GM04503 (cell line): ENCODE measurements at places on chromosomes 13 and 19.

- DNase-seq, result no peak
Measured at GRCh38 chr13:47932950-47933923, 67.8 kb downstream of the SUCLA2 start.

- no peak for DNase-seq
Measured at GRCh38 chr13:20144141-20144850, 16.6 kb downstream of the GJA3 start.

GRCh38 chr13:41709511-41709910, 251.4 kb downstream of the VWA8 start:
- DNase-seq, result no peak

- no peak for DNase-seq
Measured at GRCh38 chr19:18558604-18559003, 934 bp downstream of the KXD1 start.

DNA sequence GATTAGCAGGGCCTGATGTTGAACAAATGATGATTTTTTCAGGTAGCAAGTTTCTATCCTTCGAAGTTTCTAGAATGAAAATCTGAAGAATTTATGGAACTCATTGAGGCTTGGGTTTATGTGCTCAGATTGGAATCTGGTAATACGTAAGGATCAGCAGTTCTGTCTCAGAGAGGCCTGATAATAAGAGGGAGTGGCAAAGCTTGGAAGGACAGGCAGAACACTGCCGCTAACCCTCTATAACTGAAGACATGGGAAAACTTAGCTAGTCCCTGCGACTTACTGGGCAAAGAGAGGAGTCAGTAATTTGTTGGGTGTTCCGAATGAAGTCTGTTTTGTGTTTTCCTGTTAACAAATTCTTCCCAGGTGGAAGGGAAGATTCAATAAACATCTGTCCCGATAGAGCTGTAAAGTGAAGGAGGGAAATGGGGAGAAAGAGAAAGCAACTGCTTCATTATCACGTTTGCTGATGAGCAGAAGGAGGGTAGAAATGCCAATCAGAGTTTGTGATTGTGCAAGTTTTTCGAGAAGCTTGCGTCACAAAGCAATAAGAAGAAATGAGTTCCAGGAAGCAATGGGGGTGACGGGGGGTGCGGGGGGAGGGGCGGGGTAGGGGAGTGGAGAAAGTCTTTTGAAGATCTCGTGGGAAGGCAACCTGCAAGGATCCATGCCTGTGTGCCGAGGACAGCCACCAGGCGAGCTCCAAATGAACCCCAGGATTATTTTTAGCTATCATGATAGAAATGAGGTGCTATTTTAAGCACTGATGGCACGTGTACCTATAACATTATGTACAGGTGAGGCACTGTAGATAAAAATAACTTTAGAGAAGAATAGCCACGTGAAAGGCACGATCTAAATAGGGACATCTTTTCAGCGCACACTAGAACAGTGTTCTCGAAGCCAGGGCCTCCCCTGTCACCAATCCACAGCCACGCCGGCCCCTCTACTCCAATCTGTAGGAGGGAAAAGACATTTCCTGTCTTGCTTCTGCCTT, 224.1 kb downstream of the FGF9 start:
- DNase-seq, result no peak

GRCh38 chr13:59780058-59780457, 383.7 kb downstream of the DIAPH3 start:
- DNase-seq, result no peak

GRCh38 chr19:34793565-34793964, 20.6 kb upstream of the ZNF599 start:
- DNase-seq, result no peak

- no peak for DNase-seq
Measured at GRCh38 chr13:106918557-106918860, 350.6 kb upstream of the ARGLU1 start.

DNA sequence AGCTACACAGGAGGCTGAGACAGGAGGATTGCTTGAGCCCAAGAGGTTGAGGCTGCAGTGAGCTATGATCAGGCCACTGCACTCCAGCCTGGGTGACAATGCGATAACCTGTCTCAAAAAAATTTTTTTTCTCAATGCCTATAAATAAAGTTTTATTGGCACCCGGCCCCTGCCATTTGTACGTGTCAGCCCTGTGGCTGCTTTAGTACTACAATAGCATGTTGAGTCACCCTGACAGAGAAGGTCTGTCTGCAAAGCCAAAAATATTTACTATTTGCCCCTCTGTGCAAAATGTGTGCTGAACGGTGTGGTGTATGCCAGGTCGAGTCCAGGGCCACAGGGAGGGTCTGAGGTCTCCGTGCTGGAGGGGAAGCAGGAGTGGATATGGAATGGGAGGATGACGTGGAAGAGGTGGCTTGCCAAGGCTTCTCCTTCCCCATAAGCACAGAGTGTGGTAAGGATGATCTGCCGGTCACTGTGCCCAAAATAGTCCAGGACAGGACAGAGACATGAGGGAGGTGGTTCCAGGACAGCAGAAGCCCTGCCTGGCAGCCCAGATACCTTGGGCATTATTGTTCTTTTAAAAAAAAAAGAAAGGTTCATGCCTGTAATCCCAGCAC, 10.0 kb downstream of the NMRK2 start:
- no peak for DNase-seq

GRCh38 chr19:1624458-1624857, 19.2 kb upstream of the UQCR11 start:
- DNase-seq, result no peak

- DNase-seq, result no peak
Measured at GRCh38 chr13:105336706-105337576, 1198.5 kb downstream of the EFNB2 start.

- DNase-seq, result no peak
Measured at GRCh38 chr13:110470272-110471009, 91.1 kb downstream of the RAB20 start.

GRCh38 chr13:113941571-113942191, 32.2 kb downstream of the C13orf46 start:
- no peak for DNase-seq

- no peak for DNase-seq
Measured at GRCh38 chr13:76792731-76793347, 93.4 kb downstream of the KCTD12 start.

DNA sequence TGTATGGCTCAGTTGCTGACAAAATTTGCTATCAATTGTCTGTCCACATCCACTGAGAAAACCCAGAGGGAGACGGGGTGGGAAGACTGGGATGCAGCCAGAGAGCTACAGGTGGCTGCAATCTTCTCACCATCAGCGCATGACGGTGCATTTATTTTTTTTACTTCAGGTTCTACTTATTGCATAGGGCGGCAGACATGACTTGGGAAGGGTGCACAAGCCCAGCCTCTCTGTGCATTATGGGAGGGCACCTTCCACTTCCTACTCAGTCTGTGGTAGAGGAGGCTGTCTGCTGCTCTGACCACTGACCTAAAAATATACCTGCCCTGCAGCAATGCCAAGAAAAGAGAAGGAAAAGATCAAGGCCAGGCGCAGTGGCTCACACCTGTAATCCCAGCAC, 73.1 kb downstream of the ABCC4 start:
- DNase-seq, result no peak

- DNase-seq, result no peak
Measured at GRCh38 chr19:29002336-29002735, 210.6 kb downstream of the UQCRFS1 start.

DNA sequence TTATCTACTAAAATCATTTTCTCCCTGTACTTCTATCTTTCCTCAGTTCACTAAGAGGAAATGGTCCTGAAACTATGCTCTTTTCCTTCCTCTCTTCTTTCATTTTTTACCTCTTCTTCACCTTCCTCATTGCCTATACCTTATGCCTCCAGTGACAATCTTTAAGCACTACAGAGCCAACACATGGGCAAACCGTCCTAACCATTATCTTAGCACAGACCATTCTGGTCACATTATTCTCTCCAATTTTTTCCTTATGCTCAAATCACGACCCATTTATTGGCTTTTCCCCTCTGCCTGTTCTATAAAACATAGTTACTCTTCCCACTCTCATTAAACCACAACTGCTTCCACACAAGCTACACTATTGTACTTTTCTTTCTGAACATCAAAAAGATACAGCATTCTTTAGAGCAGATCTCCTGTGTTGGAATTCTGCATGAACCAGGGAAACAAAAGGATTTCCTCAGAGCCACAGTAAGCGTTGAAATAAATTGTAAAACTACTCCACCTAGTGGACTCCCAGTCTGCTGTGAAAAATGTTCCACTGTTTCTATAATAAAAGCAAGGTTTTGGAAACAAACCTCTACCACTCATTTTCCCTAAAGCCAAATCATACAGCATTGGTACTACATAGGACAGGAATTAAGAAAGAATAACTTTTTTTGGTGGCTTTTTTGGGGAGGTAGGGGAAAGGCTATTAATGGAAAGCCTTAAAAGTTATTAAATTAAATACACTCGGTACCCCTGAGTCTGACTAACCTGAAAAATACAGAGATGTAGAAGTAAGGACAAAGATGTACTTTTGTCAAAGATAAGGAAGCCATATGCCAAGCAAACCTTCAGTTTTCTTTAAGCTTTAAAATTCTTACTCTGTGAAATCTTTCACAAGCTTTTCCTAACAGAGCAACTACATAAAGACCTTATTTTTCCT, 19.5 kb downstream of the NUFIP1 start:
- DNase-seq, result peak; percentile 22

DNA sequence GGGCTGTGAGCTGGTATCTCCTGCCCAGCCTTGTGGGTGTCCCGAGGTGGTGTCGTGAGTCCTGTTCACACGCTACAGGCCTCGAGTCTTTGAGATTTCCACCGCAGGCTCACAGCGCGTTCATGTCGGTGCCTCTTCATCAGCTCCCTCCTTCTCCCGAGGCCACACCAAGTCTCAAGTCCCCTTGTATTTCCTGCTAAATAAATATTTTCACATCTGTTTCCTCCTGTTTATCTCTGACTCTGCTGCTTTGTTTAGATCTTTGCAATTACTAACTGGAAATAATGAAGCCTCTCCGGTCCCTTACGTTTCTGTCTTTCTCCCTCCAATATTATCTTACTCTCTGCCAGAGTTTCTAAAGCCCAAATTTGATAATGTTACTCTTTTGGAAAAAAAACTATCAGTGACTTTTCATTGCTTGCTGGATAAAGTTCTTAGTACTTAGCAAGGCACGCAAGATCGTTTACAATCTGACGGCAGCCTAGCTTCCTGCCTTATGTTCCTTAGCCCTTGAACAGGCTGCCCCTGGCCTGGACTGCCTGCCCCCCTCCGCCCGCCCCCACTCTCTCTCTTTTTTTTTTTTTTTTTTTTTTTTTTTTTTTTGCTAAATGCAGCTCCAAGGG, 130.5 kb upstream of the RNF113B start:
- DNase-seq, result no peak

DNA sequence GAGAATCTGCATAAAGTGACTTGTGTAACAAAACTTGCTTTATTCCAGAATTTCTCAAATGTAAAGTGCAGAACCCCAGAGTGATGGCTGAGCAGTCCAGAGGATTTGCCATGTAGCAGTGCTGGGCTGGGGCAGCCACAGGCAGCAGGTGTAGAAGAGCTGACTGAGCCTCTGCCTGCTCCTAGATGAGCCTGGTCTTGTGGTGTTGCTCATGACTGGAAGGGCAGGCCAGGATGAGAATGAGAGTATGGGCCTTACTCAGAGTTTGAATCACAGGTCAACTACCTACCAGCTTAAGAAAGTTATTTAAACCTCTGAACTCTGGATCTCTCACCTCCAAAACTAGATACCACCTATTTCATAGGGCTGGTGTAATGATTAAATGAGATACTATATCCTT, 2.9 kb upstream of the C13orf42 start:
- DNase-seq, result no peak

DNA sequence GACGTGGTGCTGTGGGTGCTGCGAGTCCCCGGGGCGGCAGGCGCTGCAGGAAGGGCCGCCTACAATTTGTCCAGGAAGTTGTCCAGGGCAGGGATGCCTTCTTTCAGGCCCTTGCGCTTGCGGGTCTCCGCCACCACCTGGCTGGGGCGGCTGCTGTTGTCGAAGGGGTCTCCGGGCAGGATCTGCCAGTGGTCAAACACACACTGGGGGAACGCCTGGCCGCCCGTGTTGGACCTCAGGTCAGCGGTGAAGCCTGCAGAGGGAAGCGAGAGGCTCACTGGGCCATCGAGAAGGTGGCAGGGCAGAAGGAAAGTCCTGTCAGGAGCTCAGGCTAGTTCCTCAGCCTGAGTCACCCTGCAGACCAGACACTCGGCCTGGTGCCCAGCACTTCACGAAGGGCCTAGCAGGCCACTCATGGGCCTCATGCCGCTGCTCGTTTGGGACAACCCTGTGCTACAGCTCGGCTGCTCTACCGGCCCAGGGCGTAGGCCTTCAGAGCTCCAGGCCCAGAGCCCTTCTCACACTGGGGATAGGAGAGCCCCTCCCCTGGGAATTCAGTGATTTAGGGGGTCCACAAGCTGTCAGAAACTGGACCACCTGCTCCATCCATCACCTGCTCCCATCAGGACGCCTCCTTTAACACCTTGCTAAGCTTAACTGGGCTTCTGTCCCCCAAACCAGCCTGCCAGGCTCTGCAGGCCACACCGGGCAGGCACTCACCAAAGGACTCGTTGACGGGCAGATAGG, 5.8 kb upstream of the DAPK3 start:
- no peak for DNase-seq

GRCh38 chr19:3389876-3390371, 23.5 kb downstream of the NFIC start:
- DNase-seq, result no peak

DNA sequence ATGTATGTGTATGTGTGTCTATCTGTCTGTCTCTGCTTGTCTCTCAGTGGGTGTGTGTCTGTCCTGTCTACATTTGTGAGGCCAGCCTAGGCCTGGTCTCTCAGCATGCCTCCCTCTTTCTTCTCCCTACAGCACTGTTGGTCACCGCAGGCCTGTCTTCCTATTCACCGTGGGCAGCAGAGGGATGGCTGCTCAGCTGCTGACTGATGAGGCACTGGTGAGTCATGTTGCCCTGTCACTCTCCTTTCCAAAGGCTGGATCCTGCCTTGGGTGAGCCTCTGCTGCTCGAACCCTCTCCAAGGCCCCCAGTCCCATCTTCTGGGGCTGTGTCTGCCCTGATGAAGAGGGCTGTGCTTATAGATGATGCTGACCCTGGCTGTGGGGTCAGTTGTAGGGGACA, 6.3 kb downstream of the ZNF71 start:
- no peak for DNase-seq

GRCh38 chr13:57418067-57418677, 213.4 kb upstream of the PCDH17 start:
- DNase-seq, result no peak

- DNase-seq, result no peak
Measured at GRCh38 chr19:1363599-1363998, 20.1 kb upstream of the NDUFS7 start.

- no peak for DNase-seq
Measured at GRCh38 chr19:50947123-50947522, 5.7 kb downstream of the KLK5 start.

GRCh38 chr13:111584870-111585269, 264.4 kb downstream of the TEX29 start:
- DNase-seq, result no peak

- no peak for DNase-seq
Measured at GRCh38 chr19:46617601-46618000, 7.3 kb downstream of the PTGIR start.
